Epithelial cell of proximal tubule (primary cell): ENCODE measurements at places on chromosomes 5 and 9.
A peak's percentile ranks its signal among the peaks of the same experiment; 100 is the strongest.

DNA sequence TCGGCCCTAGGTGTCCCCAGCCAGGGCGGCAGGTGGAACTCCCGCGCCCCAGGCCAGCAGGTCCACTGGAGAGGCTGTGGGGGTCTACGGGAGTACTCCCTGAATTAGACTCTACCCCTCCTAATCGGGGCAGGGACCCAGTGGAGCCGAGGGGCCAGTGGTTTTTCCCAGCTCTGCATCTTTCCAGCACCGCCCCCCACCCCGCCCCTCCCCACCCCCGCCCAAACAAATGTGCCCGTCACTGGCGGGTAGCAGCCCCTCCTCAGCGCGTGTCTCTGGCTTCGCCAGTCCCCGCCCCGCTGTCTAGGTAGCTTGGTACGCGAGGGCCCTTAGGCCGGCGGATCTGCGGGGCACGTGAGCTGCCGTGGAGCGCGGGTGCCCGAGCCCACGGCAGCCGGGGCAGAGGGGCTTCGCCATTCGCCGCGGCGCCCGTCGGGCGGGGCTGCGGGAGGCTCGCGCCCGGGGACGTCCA, 7.0 kb downstream of the UNC5A start:
- no peak for DNase-seq

GRCh38 chr5:59698207-59699178, 195.0 kb downstream of the PDE4D start:
- DNase-seq = no peak

- DNase-seq = no peak
These were observed 31.0 kb downstream of the GADD45G start for GRCh38 chr9:89635816-89636215.

DNA sequence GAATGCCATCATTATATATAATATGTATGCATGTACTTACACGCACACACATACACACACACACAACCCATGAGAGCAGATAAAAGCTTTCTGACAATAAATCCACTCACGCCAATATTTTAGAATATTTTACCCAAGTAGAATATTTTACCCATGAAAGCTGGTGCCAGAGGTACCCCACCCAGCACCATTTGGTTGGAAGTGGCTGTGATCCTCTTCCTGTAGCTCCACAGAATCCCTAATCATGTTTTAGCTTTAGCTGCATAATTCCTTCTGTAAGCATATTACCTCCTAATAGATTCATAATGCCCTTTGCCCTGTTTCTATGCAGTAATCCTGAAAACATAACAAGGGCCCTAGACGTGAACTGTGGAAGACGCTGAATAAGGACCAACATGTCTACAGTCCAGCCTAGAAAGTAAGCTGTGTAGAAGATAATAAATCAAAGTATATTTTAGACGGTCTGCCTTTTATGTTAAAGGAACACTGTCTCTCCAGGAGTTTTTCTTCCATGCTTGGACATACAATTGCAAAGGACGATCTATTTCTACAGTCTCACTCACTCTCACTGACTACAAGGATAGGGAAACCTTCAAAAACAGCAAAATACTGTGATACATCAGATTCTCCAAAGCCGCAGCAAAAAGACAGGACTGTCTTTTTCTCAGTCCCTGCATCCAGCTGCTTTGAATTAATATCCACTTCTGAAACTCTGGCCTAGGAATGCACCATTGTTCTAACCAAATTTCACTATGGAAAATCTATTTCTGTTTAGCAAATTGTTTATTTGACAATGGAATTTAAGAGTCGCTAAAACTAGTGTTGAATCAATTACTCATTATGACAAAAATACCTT, 98.2 kb downstream of the USP20 start:
- DNase-seq = no peak

DNA sequence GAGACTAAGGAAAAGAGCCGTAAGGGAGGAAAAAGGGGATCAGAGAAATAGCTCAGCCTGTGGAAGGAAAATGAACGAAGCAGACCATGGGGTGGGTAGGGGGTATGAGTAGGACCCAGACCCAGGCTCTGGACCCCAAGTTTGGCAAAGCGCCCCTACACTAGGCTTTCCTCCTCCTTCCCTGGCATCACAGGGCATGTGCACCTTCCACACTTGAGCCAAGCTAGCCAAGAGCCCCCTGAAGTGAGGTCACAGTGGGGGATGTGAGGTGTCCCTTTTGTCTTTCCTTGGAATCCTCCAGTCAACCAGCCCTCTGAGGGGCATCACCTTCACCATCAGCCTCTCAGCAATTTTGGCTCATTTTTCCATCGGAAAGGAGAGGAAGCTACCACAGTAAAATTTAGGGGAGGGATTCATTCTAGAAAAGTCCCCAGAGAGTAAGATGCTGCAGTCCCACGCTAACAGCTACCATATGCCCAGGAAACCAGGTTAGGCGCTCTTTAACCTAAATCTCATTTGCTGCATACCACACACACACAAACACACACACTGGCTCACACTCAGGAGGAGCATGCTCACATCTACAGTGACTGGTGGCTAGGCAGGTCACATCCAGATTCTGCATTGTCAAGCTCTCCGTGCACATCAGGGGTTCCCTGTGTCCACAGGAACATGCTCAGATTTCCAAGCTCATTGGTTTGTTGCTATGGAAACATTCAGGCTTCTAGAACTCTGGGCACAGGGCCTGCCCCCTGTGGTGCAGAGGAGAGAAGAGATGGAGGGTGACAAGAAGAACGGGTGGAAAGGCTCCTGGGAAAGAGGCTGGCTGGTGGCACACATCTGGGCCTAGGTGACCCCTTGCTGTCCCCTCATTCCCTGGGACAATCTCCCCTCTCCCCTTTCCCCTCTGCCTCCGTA, 9.9 kb downstream of the REEP2 start:
- no peak for DNase-seq

DNA sequence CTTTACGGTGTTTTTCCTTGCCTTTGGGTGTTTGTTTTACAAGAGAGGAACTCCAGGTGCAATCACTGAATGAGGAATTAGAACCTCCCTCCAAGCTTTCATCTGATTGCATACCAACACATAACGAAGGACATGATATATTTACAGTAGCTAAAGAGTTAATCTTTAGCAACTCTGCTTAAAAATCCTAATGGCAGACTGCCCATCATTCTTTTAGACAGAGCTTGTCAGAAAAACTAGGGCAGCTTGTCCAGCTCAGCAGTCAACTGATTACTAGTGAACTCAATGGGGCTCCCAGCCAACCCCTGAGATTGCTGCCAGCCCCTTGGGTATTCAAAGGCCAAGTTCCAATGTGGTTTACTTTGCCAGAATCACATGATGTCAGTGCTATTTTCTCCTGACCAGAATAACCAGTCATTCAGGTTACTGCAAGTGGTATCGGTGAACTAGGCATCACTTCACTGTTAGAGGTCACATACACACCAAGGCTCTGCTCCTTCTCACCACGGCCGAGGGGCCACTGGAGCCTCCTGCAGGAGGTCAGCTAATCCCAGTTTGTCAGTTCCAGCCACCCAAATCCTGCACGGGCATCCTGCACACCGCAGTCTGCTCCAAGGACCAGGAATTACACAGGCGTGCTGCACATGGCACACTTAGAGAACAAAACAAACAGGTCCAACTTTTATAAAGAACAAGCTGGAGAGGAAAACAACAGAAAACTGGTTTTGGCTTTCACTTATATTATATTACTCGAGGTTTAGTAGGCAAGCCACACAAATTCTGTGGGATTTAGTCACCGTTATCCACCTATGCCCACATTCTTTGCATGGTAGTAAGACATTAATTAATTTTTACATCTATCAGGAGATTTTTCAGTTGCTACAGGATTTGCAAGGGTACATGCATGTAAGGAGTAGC, 62.5 kb downstream of the NFIB start:
- DNase-seq = peak; percentile 88

- DNase-seq = no peak
These were observed 303.9 kb upstream of the EDIL3 start for GRCh38 chr5:84688566-84688965.

GRCh38 chr5:172939071-172939470, 20.2 kb upstream of the RPL26L1 start:
- no peak for DNase-seq

DNA sequence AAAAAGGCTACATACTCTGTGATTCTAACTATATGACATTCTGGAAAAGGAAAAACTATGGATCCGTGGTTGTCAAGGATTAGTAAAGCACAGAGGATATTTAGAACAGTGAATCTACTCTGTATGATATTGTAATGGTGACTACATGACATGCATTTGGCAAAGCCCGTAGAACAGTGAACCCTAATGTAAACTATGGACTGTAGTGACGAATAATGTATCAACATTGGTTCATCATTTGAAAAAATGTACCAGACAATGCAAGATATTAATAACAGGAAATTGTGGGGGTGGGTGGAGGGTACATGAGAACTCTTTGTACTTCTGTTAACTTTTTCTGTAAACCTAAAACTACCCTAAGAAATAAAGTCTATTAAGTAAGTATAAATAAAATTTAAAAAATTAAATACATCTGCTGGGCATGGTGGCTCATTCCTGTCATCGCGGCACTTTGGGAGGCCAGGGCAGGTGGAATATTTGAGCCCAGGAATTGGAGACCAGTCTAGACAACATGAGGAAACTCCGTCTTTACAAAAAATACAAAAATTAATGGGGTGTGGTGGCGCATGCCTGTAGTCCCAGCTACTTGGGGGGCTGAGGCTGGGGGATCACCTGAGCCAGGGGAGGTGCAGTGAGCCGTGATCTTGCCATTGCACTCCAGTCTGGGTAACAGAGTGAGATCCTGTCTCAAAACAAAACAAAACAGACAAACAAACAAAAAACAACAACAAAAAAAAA, 101.7 kb upstream of the TBC1D2 start:
- no peak for DNase-seq

GRCh38 chr5:126054577-126055347, 368.4 kb upstream of the GRAMD2B start:
- peak; percentile 22 for DNase-seq

DNA sequence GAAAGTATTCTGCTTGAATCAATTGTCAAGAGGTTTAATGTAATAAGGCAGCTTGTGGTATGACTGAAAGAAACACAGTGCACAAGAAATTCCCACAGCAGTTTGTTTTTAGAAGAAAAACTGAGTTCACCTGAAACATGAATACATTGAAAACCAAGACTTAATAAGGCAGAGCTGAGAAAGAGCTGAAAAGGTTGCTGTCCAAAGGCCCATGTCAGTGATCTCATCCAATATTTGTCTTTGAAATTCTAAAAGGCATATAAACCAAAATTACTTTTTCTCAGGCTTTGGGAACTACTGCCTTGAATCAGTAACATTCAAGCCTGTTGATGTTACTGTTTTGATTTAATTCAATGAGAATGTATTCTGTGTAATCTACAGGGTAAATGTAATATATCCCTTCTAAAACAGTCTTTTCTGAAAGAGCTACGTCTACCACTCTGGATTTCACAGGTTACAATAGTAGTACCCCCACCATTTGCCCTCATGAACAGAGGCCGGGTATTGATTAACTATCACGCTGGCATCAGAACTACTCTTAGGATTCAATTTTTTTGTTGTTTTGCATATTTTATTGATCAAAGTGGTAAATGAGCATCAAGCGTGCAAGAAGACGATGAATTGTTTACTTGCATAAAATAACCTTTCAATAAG, 57.8 kb downstream of the PPIC start:
- no peak for DNase-seq

- DNase-seq = no peak
These were observed 56.7 kb upstream of the RPS23 start for GRCh38 chr5:82334856-82335255.

DNA sequence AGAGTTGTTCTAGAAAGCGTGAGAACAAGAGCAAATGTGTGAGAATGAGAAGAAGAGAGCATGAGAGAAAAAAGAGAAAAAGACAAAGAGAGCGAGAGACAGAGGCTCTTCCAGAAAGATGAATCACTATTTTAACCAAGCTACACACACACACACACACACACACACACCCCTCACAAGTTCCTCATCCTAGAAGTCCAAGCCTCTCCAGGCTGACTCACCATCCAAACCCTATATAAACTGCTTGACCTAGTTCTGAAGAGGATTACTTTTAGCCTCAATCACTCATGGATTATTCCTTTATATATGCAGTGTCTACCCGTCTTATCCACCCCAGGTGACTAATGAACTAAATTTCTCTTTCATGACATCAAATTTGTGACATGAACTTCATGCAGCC, 37.6 kb downstream of the C9orf57 start:
- DNase-seq = no peak

GRCh38 chr9:85009251-85009650, 339.7 kb downstream of the NTRK2 start:
- no peak for DNase-seq

DNA sequence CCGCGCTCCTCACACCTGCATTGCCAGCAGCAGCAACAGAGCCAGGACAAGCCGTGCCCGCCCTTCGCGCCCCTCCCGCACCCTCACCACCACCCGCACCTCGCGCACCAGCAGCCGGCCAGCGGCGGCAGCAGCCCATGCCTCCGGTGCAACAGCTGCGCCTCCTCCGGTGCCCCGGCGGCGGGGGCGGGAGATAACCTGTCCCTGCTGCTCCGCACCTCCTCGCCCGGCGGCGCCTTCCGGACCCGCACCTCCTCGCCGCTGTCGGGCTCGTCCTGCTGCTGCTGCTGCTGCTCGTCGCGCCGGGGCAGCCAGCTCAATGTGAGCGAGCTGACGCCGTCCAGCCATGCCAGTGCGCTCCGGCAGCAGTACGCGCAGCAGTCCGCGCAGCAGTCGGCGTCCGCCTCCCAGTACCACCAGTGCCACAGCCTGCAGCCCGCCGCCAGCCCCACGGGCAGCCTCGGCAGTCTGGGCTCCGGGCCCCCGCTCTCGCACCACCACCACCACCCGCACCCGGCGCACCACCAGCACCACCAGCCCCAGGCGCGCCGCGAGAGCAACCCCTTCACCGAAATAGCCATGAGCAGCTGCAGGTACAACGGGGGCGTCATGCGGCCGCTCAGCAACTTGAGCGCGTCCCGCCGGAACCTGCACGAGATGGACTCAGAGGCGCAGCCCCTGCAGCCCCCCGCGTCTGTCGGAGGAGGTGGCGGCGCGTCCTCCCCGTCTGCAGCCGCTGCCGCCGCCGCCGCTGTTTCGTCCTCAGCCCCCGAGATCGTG, 517 bp downstream of the KCNN2 start:
- DNase-seq = no peak

DNA sequence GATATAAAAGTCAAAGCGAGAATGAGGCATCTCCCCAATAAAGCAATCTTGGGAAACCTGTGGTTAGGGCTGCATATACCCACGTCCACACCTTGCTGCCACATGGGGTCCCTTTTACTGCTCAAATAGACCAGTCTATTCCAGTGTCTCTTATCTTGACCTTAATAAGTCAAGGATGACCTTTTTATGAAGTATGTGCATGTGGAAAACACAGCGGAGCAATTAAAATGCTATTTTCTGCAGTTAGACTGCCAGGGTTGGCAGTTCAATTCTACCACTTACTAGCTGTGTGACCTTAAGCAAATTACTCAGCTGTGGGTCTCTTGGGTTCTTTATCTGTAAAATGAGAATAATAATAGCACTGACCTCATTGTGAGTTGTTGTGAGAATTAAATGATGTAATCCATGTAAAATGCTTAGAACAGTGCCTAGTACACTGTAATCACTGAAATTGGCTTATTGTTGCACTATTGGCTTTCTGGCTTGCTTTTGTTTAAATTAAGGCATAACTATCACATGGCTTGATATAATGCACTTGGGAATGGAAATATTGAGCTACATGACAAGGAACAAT, 67.8 kb upstream of the HSPB3 start:
- DNase-seq = no peak
